ENCODE measurements at places on chromosomes 16 and 17.

DNA sequence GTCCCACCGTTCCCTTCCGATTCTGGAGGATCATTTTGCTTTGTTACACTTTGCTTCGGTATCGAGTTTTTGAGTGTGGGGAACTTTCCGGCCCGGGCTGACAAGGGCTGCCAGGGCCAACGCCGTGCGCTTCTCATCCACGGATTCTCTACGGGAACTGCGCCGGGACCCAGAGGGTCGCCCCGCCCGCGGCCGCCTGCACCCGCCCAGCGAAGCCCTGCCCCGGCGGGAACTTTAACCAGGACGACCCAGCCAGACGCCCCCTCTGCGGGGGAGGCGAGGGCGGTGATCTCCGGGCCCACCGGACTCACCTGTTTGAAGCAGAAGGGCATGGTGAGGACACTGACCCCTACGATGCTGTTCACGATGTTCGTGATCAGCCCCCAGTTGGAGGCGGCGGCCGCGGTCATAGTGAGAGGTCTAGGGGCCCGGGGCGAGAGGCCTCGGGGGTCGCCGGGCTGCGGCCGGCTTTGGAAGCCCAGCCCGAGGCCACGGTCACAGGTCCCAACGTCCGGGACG is 536 bp downstream of the SLC38A10 start:
- DNase-seq, result no peak

DNA sequence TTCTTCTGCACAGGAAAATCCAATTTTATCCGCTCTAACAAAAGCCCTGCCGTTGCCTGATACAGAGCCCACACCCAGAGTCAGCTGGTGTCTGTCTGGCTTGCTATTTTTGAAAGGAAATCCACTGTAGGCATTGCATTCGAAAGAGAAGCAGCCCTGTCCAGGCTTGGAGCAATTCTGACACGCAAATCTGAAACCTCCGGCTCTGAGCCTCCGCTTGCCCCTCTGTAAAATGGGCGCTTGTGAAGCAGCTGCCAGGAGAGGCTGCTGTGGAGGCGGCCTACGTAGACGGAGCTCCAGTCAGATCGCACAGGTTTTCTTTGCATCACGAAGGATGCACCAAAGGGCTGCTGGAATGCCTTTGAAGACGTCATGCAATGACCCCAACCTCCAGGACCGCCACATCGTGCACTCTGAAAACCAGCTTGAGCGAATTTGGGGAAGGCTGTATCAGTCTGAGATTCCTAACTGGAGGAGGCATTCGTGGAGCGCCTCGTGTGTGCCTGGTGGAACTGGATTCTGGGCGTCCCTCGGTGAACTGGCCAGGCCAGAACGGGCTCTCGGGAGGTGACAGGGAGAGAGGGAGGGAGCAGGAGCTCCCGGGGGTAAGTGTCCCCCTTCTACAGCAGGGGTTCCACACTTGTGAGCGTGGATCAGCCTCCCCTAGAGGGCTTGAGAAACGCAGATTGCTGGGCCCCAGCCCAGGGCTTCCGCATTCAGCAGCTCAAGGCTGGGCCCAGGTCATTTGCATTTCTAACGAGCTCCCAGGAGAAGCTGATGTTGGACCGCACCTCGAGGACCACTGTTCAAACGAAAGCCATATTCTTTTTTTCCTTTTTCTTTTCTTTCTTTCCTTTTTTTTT is 215.5 kb downstream of the MRTFB start:
- DNase-seq, result peak; percentile 47

GRCh38 chr17:58788199-58788598 is 32.5 kb downstream of the PPM1E start:
- DNase-seq, result no peak

DNA sequence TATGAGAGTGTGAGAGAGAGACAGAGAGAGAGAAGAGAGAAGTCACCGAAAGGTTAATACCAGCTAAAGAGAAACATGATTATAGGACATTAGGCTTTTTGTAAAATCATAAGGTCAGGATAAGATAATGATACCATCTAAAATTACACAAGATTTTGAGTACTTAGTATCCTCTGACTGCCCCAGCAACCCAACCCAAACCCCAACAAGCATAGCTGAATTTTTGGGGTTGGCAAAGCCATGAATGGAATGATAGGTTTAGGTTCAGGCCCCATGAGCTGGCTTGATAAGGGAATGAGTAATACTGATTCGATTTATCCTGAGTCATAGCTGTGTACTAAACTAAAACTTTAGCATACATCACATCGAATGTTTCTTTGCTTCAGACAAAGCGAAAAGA is 259.5 kb downstream of the IRX3 start:
- DNase-seq, result no peak

DNA sequence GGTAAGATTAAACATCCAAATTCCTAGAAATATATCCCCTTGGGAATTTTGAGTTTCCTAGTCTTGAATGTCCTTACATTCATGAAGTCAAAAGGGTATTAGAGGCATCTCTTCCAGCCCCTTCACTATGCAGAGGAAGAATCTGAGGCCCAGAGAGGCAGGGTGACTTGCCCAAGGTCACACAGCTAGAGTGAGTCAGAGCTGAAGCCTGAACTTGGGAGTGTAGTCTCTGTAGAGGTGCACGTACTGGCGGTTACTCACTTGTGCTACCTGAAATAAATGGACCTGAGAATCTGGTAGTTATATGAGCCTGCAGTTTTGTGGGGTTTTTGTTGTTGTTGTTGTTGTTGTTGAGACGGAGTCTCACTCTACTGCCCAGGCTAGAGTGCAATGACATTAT is 164.0 kb downstream of the XYLT1 start:
- DNase-seq, result no peak

Measured in CD4-positive, alpha-beta T cell treated with Interleukin-15 for 4 hours (primary cell).